ENCODE measurements at places on chromosomes 4 and X.

GRCh38 chr4:89136525-89136924, 25.2 kb downstream of the TIGD2 start:
- H3K27me3 ChIP-seq: no peaks in the 10 kb centered on the region
- H3K4me1 ChIP-seq: peaks cover 12% of the 10 kb centered on the region
- no peak for DNase-seq
- H3K27ac ChIP-seq: no peak overlapping the region
- no peak overlapping the region for H3K4me3 ChIP-seq

- no peaks in the 10 kb centered on the region for H3K27me3 ChIP-seq
- H3K4me3 ChIP-seq: no peak overlapping the region
- no peaks in the 10 kb centered on the region for H3K36me3 ChIP-seq
- H3K4me1 ChIP-seq: peaks cover 6% of the 10 kb centered on the region
Observed at GRCh38 chr4:17301266-17301665, 210.6 kb downstream of the QDPR start.

DNA sequence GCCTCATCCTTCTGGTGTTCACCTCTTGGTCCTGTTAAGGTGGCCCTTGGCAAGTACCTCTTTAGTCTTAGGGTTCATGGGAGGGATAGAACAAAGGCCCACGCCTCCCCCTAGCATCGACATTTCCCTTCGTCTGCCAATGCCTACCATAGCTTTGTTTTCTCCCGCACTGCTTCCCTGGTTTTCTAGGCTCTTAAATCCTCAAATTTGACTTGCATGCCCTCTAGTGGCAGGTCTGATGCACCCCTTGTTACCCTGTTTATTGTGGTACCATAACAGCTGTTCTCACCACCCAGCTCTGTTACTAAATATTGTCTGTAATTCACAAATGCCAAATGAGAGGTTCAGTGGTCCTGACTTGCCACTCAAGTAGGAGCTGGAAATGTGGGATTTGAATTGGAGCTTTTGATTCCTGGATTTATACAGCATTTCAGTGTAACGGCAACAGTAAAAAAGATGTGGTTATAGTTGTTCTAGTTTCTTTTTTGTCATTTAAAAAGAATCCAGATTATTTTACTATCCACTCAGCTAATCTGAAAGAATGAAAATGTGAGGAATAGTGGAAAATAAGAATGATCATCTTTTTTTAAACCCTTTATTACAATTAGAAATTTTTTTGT, 100.1 kb downstream of the REPS2 start:
- no peaks in the 10 kb centered on the region for H3K27me3 ChIP-seq
- no peak for DNase-seq
- no peaks in the 10 kb centered on the region for H3K36me3 ChIP-seq
- H3K4me1 ChIP-seq: no peaks in the 10 kb centered on the region

GRCh38 chr4:110849461-110849860, 226.6 kb upstream of the PITX2 start:
- H3K4me3 ChIP-seq: no peak overlapping the region
- H3K27me3 ChIP-seq: no peaks in the 10 kb centered on the region
- no peaks in the 10 kb centered on the region for H3K4me1 ChIP-seq
- DNase-seq: no peak
- H3K27ac ChIP-seq: no peak overlapping the region

DNA sequence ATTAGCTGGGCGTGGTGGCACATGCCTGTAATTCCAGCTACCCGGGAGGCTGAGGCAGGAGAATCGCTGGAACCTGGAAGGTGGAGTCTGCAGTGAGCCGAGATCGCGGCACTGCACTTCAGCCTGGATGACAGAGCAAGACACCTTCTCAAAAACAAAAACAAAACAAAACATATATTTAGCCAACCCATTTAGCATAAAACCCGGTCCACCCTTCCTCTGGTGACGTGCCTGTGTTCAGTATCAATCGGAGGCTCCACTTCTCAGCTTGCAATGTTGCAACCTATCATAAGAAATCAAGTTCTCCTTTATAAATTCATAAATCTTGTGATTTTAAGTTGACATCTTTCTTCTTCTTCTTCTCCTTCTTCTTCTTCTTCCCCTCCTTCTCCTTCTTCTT, 73.9 kb downstream of the SLC34A2 start:
- H3K4me3 ChIP-seq: no peak overlapping the region
- DNase-seq: no peak
- H3K27ac ChIP-seq: no peak overlapping the region
- H3K36me3 ChIP-seq: no peaks in the 10 kb centered on the region

- no peaks in the 10 kb centered on the region for H3K36me3 ChIP-seq
- H3K4me1 ChIP-seq: no peaks in the 10 kb centered on the region
- H3K27me3 ChIP-seq: no peaks in the 10 kb centered on the region
- H3K27ac ChIP-seq: no peak overlapping the region
Observed at GRCh38 chrX:21382715-21383114, 8.5 kb downstream of the CNKSR2 start.

DNA sequence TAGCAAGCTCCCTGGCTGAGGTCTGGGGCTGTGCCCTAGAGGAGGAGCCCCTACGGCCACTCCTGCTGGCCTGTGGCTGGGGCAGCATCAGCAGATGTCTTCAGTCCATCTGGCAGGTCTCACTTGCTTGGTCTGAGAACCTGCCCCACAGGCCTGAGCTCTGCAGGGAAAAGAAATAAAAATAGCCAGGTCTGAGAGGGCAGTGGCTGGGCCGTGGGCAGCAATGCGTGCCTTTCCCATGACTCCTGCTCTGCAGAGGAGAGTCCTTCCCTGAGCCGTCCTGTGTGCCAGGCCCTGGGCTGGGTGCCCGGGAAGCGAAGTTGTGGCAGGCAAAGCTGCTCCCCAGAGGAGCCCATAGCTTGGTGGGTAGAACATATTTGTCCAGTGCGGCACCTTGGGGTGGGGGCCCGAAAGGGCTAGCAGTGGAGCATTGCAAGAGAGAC, 11.3 kb upstream of the KIAA0232 start:
- DNase-seq: peak; percentile 82
- H3K27me3 ChIP-seq: no peaks in the 10 kb centered on the region
- no peaks in the 10 kb centered on the region for H3K36me3 ChIP-seq

DNA sequence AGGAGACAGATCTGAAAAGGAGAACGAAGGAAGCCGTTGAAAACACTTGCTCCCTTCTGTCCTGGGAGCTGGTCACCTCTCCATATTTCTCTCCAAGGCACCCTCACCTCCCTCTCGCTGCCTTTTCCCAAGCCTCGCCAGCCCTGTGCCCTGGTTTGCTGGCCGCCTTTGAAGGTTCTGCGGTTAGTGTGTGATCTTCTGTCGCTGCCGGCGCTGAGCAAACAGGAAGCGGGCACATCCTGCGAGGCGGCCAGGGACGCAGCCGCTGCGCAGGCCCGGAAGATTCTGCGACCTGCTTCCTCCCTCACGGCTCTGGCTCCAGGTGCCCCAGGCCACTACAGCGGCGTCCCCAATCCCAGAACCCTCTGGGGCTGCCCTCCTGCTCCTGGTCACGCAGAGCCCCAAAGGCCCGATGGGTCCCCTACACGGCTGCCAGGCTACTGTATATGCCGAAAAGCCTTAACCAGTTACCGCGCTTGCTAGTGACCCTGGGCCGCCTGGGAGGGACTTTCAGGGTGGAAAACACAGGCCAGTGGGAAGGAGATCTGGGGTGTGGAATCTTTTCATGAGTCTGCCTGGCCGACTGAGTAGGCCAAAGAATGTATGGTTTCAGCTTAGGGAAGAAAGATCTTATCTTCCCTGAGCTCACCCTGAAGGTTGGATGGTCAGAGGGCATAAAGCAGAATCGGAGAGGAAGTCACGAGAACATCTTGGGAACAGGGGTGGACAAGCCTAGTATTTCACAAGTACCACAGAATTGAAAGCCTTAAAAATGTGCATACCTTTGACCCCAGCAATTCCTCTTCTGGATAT, 2.3 kb upstream of the SASH3 start:
- no peaks in the 10 kb centered on the region for H3K4me1 ChIP-seq
- peak; percentile 47 for DNase-seq
- no peaks in the 10 kb centered on the region for H3K36me3 ChIP-seq
- H3K4me3 ChIP-seq: no peak overlapping the region

DNA sequence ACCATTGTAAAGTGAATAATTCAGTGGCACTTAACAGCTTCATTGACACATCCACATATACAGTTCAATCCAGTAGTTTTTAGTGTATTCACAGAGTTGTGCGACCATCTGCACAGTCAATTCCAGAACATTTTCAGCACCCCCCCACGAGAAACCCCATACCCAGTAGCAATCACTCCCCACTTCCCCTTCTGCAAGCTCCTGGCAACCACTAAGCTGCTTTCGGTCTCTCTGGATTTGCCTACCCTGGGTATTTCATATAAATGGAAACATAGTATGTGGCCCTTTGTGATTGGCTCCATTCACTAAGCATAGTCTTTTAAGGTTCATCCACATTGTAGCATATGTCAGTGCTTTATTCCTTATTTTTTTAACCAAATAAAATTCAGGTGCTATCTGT, 10.0 kb downstream of the MSL3 start:
- no peak overlapping the region for H3K27ac ChIP-seq
- peaks cover 92% of the 10 kb centered on the region for H3K36me3 ChIP-seq
- no peaks in the 10 kb centered on the region for H3K4me1 ChIP-seq
- no peak overlapping the region for H3K4me3 ChIP-seq
- no peak for DNase-seq

GRCh38 chr4:128812442-128813235, 3.1 kb downstream of the JADE1 start:
- H3K27me3 ChIP-seq: no peaks in the 10 kb centered on the region
- DNase-seq: peak; percentile 47
- H3K27ac ChIP-seq: peak overlapping the region; percentile 88

DNA sequence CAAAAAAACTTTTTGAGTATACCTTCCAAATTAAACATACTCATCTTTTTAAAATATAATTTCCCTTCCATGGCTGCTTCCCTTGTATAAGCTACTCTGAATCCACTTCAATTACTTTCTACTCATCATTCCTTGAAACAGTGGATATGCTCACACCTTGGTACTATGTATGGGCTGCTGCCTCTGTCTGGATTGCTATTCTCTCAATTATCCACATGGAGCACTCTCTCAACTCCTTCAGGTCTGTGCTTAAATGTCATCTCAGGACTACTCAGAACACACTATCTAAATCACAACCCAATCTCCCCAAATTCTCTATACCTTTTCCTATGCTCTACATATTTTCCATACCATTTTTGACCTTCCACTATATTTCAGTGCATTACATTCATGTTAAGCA, 898.9 kb upstream of the EPHA5 start:
- no peaks in the 10 kb centered on the region for H3K4me1 ChIP-seq
- DNase-seq: no peak
- no peak overlapping the region for H3K4me3 ChIP-seq
- no peaks in the 10 kb centered on the region for H3K36me3 ChIP-seq
- H3K27me3 ChIP-seq: no peaks in the 10 kb centered on the region
- H3K27ac ChIP-seq: no peak overlapping the region

DNA sequence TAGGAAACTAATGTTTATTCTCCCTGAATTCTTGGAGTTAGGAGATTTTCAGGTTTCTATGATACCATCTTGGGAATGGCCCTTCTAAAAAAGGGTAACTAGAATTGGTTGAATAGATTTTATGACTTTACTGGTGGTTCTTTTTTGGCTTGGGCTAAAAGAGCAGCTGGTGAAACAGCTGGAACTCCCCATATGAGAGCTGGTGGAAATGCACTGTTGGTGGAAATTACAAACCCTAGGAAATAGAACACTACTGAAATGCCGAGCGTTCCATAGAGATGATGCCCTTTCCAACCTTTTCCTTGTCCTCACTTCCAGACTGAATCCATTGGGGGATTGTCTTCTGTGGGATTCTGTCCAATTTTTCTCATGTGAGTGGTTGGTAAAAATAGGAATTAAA, 139.5 kb downstream of the STIM2 start:
- no peak overlapping the region for H3K4me3 ChIP-seq
- no peaks in the 10 kb centered on the region for H3K4me1 ChIP-seq
- DNase-seq: no peak
- H3K27me3 ChIP-seq: no peaks in the 10 kb centered on the region

- no peak overlapping the region for H3K27ac ChIP-seq
- DNase-seq: no peak
- H3K4me1 ChIP-seq: no peaks in the 10 kb centered on the region
- peaks cover 12% of the 10 kb centered on the region for H3K27me3 ChIP-seq
- H3K4me3 ChIP-seq: no peak overlapping the region
- no peaks in the 10 kb centered on the region for H3K36me3 ChIP-seq
Observed at GRCh38 chrX:141180851-141181250, 3.9 kb upstream of the LDOC1 start.

GRCh38 chrX:129843459-129844306, at the start of gene ZDHHC9:
ZDHHC9 (minus strand) TSS chrX:129843886; CDS start chrX:129841945, 1,941 bp downstream.
- peaks cover 12% of the 10 kb centered on the region for H3K4me1 ChIP-seq
- peak within 1 kb of the TSS; percentile 66 for H3K4me3 ChIP-seq
- peak within 1 kb of the TSS; percentile 80 for H3K27ac ChIP-seq
- peaks cover 8% of the 10 kb centered on the region for H3K36me3 ChIP-seq
- peak; percentile 90 for DNase-seq

- H3K27ac ChIP-seq: no peak overlapping the region
- H3K27me3 ChIP-seq: no peaks in the 10 kb centered on the region
- no peaks in the 10 kb centered on the region for H3K36me3 ChIP-seq
- no peak overlapping the region for H3K4me3 ChIP-seq
- no peaks in the 10 kb centered on the region for H3K4me1 ChIP-seq
Observed at GRCh38 chr4:187236209-187236890, 512.7 kb upstream of the FAT1 start.

DNA sequence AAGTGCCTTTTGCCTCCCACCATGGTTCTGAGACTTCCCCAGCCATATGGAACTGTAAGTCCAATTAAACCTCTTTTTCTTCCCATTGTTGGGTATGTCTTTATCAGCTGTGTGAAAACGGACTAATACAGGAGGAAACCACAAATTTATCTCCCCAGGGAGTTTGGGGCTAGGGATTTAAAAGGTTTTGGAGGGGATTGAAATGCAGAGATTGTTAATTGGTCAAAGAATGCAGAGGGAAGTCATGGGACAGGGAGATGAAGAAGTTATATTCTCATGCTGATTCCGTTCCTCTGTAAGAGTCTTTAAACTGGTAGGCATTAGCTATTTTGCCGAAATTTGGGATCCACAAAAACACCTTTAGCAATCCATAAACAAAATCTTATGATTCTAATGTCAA, 57.9 kb downstream of the TKTL2 start:
- H3K27ac ChIP-seq: no peak overlapping the region
- no peak for DNase-seq

GRCh38 chr4:14415146-14415545, 587.1 kb upstream of the CPEB2 start:
- H3K27ac ChIP-seq: no peak overlapping the region
- DNase-seq: no peak
- no peak overlapping the region for H3K4me3 ChIP-seq
- H3K36me3 ChIP-seq: no peaks in the 10 kb centered on the region
- no peaks in the 10 kb centered on the region for H3K4me1 ChIP-seq

GRCh38 chr4:147003956-147004809, 58.5 kb upstream of the TTC29 start:
- H3K4me3 ChIP-seq: no peak overlapping the region
- DNase-seq: no peak
- no peaks in the 10 kb centered on the region for H3K36me3 ChIP-seq
- H3K4me1 ChIP-seq: no peaks in the 10 kb centered on the region
- no peaks in the 10 kb centered on the region for H3K27me3 ChIP-seq

GRCh38 chr4:73832651-73833237, 3.7 kb upstream of the CXCL6 start:
- H3K4me3 ChIP-seq: no peak overlapping the region
- no peaks in the 10 kb centered on the region for H3K36me3 ChIP-seq
- peak overlapping the region; percentile 34 for H3K27ac ChIP-seq
- DNase-seq: no peak

All from heart right ventricle (tissue), 16 donors.